ENCODE measurements at places on chromosomes 4 and X.

GRCh38 chrX:13775837-13776236 is 41.1 kb downstream of the GPM6B start:
- no peak for DNase-seq

DNA sequence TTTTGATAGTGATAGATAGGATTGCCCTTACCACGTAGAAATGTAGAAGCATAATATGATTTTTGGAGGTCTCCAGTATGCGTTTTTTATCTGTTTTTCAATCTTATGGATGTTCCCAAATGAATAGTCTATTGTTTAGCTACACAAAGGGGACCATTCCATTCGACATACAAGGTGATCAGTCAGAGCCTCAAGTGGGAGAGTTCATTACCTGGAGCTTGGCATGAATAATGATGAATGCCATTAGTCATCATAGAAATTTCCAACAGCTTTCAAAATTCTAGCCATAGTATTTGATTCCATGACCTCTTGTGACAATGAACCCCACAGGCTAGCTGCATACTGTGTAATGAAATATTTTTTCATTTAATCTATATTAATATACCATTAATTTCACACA is 123.6 kb downstream of the PDHA2 start:
- DNase-seq, result no peak

DNA sequence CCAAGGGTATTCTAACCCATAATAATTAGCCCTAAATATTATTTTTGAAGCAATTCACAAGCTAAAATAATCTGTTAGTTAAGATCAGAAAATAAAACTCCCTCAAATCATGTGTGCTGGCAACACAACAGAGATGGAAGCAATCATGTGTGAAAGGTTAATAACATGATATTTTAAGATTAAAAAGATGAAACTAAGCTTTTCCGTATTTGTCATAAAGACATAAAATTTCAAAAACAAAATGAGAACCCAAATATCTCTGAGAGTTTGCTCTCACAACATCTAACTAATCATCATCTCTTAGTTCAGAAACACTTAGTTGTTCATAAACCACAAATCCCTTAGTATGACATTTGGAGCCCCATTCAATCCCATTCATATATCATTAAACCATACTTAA is 749.1 kb downstream of the CCSER1 start:
- DNase-seq, result no peak

GRCh38 chr4:89482251-89482650 is 174.7 kb upstream of the GPRIN3 start:
- no peak for DNase-seq

DNA sequence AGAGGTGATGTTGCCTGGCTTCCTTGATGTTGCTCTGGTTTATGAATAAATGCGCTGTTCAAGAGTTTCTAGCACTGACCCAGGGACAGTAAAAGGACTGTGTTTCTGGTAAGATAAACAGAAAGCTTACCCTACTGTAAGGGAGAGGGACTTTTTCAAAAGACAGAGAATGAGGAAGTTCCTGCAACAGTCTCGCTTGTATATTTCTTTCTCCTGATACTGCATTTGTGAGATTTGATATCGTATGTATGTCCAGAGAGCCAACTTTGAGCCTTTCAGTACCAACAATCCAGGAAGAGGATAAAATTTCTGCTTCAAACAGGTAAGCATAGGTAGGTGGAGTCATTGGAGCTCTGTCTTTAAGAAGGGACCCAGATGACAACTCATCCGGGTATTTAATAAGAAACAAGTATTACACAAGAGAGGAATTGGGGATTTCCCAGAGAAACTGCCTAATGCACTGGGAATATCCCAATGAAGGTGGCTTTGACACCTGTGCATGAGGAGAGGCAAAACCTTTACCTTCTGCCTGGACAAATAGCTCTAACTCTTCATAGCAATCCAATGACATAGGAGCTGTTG is 773 bp downstream of the DAPP1 start:
- no peak for DNase-seq

DNA sequence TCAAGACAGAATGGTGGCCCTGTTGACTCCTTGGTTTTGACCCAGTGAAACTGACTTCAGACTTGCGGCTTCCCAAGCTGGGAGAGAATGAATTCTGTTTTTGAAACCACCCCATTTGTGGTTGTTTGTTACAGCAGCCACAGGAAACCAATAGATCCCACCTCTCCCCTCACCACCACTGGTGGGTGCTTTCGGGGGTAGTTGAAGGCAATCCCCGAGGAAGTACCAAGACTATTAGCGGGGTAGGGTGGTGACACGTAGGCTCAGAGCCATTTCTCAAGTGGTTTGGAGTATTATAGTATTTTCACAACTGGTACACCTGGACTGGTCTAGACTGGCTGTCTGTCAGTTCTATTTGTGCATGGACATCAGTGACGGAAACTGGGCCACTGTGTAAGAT is 189.1 kb upstream of the RBPJ start:
- no peak for DNase-seq
